ENCODE measurements at places on chromosomes 12 and 14.

DNA sequence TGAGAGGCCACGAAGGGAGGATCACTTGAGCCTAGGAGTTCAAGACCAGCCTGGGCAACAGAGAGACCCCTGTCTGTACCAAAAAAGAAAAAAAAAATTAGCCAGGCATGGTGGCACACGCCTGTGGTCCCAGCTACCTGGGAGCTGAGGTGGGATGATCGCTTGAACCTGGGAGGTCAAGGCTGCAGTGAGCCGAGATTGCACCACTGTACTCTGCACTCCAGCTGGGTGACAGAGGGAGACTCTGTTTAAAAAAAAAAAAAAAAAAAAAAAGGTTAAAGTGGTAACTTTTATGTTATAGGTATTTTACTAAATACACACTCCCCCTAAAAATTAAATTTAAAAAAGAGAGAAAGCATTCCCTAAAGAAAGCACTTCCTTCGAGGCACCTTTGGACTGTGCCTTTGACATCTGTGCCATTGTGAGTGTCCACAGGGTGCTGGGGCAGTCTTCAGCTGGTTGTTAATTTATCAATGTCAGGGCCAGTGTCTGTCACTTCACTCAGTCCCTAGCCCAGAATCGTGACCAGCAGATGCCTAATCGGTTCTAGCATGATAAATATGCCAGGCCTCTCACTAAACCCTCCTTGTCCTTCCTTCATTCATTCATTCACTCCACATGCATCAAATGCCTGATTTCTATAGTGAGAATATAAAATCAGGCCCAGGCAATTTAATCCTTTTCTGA, 63.1 kb downstream of the B4GALNT3 start:
- no peak for DNase-seq

DNA sequence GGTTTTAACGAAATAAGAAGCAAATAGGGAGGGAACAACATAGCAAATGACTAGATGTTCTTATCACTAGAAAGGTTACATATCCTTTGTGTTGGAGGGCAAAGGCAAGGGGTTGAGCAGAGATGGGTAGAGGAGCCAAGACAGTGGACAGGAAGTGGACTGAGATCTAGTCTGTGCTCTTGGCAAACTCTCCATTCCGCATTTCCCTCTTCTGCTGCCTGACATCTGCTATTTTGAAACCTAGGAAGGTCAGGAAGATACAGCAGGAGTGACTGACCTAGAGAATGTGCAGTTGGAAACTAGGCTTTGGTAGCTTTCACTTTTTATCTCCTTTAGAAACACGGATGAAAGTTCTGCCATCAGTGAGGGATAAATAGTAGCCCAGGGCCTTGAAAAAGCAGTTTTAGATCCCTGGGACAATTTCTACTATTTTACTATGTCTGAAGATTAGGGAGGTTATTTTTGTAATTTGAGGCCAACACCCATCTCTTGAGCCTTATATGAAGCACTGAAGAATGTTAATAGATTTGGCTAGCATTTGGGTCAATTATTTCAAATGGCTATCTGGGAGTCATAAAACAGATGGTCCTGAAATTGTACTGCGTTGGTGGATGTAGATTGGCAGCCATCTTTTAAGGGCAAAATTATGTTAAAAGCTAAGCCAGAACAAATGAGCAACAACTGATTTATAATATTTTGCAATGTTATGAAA, 410.3 kb downstream of the PCNX1 start:
- DNase-seq: no peak

GRCh38 chr12:103572312-103573045, 14.6 kb upstream of the STAB2 start:
- DNase-seq: no peak

- no peak for DNase-seq
Measured at GRCh38 chr12:62698701-62699101, 232.1 kb downstream of the MON2 start.

- no peak for DNase-seq
Measured at GRCh38 chr12:6404390-6404789, 20.4 kb downstream of the LTBR start.

GRCh38 chr12:88247241-88247643, 105.1 kb downstream of the TMTC3 start:
- DNase-seq: peak; percentile 2

All from common myeloid progenitor, CD34-positive (primary cell).